RCC 7860 (cell line): ENCODE measurements at places on chromosomes 13 and 19.
A peak's percentile ranks its signal among the peaks of the same experiment; 100 is the strongest.

- DNase-seq, result no peak
These were observed 595.8 kb downstream of the PCDH9 start for GRCh38 chr13:66634384-66634783.

DNA sequence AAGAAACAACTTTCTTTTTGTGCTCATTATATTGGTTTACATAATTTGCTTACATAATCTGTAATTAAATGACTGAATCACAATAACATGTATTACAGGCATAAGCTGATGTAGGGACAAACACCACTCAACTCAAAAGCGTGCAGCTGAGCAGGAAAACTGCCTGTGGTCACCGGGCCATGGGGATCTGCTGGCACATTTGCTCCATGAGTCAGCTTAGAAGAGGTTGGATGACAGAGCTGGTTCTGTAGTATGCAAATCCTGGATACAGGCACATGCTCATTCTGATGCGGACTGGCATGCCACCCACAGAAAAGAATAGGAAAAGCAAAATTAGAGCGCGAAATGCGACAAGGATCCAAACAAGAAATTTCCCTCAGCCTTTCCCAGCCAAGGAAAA lies 128.6 kb downstream of the USP12 start:
- DNase-seq, result peak; percentile 92

GRCh38 chr19:46081928-46082727 lies 41.3 kb upstream of the IGFL4 start:
- DNase-seq, result peak; percentile 34

DNA sequence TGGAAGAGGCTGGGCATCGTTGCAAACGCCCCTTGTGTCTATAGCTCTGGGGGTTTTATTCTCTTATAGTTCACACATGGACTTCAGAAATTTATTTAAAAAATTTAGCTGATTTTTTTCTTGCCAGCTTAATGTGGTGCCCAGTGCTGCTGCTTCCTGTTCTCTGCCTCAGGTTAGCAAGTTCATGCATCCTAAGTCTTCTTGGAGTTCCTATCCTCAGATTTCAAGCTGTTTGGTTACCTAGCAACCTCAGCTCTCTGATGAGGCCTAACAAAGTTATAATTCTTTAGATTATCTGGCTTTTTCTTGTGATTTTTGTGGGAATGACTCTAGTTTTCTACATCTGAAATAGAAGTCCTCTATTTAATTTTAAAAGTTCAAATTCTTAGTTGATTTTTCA lies 250.9 kb downstream of the MAB21L1 start:
- no peak for DNase-seq

DNA sequence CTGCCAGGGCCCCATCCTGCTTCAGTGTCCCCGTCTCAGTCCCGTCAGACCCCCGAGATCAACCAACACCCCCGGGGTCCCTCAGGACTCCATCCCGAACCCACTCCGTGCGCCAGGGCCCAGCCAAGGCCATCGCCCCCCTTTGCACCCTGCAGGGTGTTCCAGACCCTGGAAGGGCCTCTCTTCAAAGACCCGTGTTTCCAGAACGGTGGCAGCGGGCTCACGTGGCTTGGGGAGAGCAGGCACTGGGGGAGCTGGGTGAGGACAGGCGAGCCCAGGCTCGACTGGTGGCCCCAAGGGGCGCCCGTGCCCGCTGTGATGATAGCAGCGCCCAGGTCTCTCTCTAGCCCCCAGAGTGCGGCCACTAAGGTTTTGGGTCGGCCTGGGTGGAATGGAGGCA lies 1.4 kb downstream of the KASH5 start:
- DNase-seq, result no peak

DNA sequence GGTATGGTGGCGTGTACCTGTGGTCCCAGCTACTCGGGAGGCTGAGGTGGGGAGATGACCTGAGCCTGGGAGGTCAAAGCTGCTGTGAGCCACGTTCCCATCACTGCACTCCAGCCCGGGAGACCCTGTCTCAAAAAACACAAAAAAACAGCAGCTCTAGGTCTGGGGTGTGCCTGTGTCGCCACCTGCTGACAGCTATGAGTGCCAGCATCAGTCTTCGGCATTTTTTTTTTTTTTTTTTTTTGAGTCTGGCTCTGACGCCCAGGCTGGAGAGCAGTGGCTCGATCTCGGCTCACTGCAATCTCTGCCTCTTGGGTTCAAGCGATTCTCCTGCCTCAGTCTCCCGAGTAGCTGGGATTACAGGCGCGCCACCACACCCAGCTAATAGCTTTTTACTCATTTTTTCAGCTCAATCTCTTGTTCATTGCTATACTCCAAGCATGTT lies 10.1 kb downstream of the AP2S1 start:
- DNase-seq, result peak; percentile 33

GRCh38 chr19:4775627-4776152 lies 15.8 kb upstream of the FEM1A start:
- DNase-seq, result no peak

DNA sequence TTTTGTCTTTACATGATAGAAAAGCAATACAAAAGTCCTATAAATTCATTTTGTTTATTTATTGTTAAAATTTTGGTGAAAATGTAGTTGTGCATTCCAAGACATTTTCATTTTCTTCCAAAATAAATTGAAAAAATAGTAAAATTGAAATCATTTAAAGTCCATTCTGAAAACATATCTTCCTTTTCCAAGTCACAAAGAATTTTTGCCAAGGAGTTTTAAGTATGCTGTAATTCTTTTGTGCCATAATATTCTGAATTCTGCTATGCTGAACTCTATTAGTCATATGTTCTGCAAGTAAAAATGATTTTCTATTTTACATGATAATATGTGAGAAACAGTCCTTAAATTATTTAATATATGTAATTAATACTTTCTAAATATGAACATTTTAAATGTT lies 879.6 kb upstream of the SLC10A2 start:
- DNase-seq, result no peak

GRCh38 chr13:52744842-52745375 lies 5.3 kb upstream of the CNMD start:
- DNase-seq, result no peak
